Hippocampal formation (tissue), 2 donors: ENCODE measurements at places on chromosomes 1 and 21.

- DNase-seq = no peak
Measured at GRCh38 chr1:151367658-151368392, 4.7 kb downstream of the SELENBP1 start.

DNA sequence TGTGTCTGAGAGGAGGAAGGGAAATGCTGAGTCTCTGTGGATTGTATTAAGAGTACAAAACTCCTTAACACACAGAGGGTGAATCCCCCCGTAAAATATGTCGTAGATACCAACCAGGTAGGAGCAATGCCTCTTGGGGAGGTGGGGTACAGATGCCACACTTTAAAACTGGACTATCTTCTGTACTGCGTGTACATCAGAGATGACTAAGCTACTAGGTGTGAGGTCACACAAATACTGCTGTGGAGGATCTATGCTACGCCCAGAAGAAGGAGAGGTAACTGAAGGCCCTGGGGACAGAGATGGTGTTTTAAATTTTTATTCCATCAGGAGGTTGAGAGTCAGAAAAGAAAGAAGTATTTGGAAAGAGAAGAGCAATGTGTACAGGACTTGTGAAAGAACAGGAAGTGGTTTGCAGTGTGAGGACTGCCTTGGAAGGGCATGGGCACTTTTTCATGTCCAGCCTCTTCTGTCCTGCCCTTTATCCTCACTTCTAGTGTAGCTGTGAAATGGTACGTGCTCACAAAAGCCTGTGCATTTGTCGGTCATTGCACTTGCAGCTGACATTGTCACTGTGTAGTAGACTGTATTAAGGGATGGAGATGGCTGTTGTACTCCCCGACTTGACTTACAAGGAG is 287.8 kb upstream of the CHRM3 start:
- no peak for DNase-seq

DNA sequence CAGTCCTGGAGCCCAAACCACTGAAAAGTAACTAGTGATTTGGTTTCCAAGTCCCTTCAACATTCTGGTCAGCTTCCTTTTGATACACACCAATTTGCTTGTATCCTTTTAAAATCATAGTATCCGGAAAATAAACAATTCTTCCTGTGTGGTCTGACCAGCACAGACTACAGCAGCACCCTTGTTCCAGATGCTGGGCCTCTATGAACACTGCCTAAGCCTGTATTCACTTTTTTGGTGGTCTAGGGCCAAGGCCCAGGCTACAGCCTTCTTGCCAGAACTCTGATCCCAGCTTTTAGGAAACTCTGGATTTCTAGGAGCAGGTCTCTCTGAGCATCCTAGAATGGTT is 801 bp upstream of the DDAH1 start:
- no peak for DNase-seq

DNA sequence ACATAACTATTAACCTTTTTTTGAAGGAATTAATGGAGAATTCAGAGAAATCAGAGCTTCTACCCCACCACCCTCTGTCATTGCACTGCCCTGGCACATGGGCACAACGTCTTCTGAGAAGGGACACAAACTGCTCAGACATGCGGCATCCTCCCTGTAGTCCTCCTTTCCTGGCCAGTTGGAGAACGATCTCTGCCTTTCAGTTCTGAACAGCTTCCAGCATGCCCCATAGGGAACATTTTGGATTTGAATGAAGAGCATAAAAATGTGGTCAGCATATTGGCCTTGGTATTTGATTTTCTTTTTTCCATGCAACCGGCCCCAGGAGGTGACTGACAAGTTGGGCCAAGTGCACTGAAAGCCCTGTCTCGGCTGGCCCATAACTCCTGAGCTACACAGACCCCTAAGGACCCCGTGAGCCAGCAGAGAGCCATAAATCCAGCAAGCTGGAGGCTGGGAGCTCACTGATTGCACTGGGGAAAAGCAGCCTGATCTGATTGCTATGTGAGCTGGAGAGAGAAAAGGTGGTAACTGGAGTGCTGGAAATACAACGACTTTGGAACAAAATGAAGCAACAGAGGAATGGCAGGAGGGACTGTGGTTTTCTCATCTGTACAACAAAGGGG is 10.9 kb upstream of the BLACAT1 start:
- no peak for DNase-seq

DNA sequence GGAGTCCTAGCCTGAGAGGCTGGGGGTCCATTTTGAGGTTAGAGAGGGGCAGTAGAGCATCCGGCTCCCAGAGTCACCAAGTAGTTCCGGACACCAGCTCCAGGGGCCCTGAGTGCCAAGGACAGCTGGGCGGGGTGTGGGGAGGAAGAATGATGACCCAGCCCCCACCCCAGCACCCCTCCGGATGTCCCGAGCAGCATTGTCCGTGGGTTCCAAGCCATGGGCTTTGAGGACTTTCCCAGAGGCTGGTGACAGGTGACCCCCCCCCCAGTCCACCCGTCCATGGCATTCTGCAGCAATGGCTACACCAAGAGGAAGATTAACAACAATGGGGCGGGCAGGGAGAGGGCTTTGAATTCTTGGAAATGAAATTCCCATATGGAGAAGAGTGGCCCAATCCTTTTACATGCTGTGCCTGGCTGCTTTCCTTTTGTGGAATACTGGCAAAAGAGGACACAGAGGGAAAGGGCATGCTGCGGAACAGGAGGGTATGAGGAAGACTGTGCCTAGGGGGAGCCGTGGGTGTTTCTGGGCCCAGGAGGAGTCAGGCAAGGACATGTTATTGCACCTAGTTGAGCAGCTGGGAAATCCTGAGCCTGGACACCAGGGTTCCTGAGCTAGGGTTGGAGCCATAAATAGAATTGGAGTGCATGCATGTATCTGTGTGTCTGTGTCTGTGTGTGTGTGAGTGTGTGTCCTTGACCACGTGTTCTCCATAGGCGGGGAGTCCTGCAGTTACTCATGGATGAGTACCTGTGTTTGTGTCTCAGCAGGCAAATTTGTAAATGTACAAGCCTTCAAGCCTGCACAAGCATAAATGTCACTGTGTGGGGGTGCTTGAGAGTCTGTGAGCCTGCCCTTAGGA is 956 bp downstream of the ATP1A2 start:
- DNase-seq = no peak

DNA sequence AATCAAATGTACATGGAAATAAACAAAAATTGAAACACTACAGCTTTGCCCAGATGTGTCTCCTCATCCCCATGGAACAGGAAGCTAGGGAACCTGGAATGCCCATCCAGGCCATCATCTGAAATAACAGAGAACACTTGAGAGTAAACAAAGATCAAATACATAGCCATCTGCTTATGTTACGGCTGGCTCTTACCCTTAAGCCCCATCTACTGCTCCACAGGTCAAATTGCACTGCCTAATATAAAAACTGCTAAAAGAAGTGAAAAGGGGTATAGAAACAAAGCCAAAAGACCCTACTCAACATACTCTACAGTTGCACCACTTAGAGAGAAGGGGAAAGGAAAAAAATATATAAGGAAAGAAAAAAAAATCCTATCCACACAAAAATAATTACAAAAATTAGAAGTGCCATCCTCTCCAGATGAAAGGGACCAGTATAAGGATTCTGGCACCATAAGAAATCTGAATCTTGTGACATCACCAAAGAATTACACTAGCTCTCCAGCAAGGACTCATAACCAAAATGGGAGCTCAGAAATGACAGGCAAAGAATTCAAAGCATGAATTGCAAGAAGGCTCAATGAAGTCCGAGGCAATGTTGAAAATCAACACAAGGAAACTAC is 26.9 kb downstream of the OR6Y1 start:
- no peak for DNase-seq

GRCh38 chr1:16371725-16372124 is 4.7 kb downstream of the SZRD1 start:
- no peak for DNase-seq

DNA sequence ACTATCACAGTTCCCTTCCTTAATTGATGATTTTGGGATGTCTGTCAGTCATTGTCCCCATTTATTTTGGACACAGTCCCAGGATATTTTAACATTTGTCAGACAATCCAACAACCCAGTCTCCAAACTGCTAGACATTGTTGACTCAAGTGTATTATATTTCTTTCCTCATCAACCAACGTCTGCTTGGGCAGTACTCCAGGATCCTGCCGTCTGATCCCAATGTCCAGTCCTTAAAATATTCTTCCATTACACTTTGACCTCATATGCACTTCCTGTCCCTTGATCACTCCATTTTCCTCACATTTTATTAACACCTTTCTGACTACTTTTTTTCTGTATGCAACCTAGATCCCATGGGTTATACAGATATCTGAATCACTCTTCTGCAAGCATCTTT is 39.8 kb upstream of the KIAA0040 start:
- no peak for DNase-seq

- no peak for DNase-seq
Measured at GRCh38 chr1:232040260-232040659, 413.7 kb downstream of the DISC1 start.

DNA sequence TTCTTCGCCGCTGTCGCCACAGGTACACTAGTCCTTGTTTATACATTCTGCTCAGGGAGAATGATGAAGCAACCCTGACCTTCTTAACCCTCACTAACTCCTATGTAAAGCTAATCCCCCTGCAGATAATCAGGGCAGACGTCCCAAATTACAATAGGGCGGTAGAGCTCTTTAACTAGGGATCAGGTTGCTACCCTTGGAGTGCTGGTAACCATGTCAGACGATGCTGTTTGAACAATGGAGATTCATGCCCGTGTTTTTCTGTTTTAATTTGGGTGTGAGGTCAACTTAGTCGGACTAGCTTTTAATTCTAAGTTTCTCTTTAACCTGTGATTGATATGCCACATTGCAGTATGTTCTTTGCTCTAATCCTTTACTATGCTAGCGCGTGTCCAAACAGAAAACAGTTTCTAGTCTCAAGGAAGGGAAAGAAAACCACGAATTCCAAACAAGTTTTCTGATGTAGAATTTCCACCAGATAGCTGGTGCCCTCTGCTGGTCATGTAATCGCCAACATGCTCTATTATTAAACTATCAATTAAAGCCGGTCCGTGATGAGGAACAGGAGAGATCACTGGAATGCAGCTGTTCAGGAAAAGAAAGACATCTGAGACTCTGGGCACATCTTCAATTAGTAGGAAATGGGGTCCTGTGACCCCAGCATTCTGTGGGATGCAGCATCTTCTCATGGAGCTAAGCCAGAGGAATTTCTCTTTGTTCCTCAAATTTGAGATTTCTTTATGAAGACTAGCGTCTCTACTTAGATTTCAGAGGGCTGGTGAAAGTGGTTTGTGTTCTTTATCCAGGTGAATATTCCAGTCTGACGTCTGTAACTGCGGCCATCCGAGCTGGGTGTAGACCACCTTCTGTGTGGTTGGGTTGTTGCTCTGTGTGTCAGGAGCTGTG is 18.3 kb upstream of the VAMP3 start:
- peak; percentile 55 for DNase-seq

GRCh38 chr1:169568497-169568896 is 17.8 kb downstream of the F5 start:
- DNase-seq = no peak

DNA sequence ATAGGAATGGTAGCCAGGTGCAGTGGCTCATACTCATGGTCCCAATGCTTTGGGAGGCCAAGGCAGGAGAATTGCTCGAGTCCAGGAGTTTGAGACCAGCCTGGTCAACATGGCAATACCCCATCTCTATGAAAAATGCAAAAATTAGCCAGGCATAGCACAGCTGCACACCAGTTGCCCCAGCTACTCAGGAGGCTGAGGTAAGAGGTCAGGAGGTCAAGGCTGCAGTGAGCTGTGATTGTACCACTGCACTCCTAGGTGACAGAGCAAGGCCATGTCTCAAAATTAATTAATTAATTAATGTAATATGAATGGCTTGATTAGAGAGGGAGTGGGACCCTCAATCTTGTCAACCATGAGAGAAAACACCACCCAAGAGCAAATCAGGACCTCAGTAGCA is 198.7 kb upstream of the DUSP10 start:
- DNase-seq = no peak

GRCh38 chr1:3612123-3612522 is 815 bp upstream of the MEGF6 start:
- DNase-seq = no peak

DNA sequence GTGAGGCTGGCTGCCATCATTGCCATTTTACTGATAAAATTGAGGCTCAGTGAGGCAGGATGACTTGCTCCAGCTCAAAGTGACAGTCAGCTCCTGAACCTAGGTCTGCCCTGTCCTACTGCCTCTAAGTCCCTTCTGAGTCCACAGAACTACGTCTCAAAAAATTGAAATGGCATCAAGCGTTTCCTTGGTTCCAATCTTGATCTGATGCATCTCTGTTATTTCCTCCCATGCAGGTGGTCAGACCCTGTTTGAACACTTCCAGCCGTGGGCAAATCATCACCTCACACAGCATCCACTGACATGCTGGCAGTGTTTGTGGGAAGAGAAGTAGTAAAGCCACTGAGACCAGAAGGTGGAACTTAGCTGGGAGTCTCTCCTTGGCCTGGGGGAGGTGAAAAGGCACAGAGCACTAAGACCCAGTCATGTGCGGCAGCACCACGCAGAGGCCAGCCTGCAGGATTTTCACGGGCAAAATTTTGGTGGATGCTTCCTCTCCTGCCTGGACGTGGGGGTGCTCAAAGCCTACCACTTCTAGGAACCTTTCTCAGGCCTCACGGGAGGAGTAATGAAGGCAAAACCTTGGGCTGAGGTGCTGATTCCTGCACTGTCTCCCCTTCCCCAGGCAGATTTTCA is 7.8 kb upstream of the CPLANE2 start:
- no peak for DNase-seq

GRCh38 chr1:171841931-171842761 is 848 bp downstream of the DNM3 start:
- DNase-seq = peak; percentile 41

- no peak for DNase-seq
Measured at GRCh38 chr1:175409938-175410337, 217.4 kb upstream of the KIAA0040 start.

- DNase-seq = no peak
Measured at GRCh38 chr1:116325922-116326321, 47.1 kb upstream of the ATP1A1 start.

DNA sequence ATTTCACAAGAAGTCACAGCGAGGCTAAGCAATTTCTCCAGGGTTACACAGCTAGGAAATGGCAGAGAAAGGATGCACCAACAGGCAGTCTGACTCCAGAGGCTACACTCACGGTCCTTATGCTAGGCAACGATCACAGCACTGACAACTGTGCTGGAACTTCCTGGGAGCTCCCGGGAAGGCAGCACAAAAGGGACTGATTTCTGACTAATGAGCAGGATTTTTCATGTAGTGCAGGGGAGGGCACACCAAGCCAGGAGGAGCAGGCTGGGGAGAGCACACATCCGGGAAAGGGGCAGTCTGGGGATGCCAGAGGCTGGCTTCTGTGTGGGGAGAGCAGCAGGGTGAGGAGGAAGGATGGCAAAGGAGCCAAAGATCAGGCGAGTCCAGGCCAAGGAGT is 486.7 kb downstream of the OMA1 start:
- DNase-seq = no peak

- peak; percentile 77 for DNase-seq
Measured at GRCh38 chr1:151175041-151175741, 590 bp downstream of the TMOD4 start.

GRCh38 chr1:89310976-89311375 is 38.3 kb upstream of the GBP5 start:
- no peak for DNase-seq

DNA sequence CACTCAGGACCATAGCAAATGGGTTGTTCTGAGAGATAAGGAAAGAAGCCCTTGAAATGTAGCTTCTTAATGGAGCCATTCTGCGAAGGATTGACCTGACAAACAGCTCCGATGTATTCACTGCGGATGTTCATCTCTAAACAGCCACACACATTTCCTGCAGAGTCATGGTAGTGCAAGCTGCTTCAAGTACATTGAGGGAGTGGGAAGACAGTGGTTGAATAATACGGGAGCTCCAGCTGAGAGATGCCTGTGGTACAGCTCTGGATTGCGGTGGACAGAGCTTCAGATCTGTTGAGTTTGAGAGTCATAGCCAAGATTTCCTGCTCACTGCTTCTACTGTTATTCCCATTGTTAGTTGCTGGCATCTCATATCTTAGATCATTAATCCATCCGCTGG is 86.6 kb downstream of the ZBTB18 start:
- DNase-seq = peak; percentile 3
